ENCODE measurements at places on chromosomes 12 and 14. TPM values are rescaled to one million over a fixed set of nuclear protein-coding genes. Genes with fewer than 3 reads are reported as not detected.

GPRC5D gene
- not detected for total RNA-seq

PTCSC3 gene
- total RNA-seq: not detected

MYBPC1 gene
- 5.6 TPM for total RNA-seq

DNA sequence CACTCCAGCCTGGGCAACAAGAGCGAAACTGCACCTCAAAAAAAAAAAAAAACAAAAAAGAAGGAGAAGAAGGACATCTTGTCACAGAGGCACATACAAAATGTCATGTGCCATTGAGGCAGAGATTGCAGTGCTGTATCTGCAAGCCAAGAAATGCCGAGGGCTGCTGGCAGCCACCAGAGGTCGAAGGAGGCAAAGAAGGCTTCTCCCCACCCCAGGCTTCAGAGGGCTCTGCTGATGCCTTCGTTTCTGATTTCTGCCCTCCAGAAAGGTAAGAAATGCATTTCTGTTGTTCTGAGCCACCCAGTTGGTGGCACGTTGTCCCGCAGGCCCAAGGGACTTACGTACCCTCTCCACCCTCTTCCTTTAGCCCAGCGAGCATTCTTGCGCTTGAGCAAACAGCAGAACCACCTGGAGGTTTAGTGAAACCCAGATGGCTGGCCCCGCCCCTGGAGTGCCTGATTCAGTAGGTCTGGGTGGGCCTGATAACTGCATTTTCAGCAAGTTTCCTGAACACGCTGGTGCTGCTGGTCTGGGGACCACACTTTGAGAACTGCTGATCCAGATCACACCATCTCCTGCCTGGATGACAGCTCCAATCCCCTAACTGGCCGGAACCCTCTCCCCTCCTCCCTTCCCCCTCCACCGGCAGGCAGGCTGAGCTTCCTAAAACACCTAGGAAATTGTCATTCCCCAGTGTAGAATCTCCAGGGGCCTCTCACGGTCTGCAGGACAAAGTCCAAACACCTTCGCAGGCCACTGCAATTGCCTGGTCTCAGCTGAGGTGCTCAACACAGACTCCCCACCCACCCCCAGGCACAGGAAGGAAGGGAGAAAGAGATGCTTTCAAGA, 21.1 kb upstream of the SCARB1 start:
- no peak for DNase-seq

CIROP gene
- not detected for total RNA-seq

KRT7 gene
- total RNA-seq: 34.3 TPM

STAC3 gene
- 2.7 TPM for total RNA-seq

Data from left cardiac atrium (tissue), 4 donors.